ENCODE measurements at places on chromosomes 6 and 20. TPM values are rescaled to one million over a fixed set of nuclear protein-coding genes. Genes with fewer than 3 reads are reported as not detected.

DNA sequence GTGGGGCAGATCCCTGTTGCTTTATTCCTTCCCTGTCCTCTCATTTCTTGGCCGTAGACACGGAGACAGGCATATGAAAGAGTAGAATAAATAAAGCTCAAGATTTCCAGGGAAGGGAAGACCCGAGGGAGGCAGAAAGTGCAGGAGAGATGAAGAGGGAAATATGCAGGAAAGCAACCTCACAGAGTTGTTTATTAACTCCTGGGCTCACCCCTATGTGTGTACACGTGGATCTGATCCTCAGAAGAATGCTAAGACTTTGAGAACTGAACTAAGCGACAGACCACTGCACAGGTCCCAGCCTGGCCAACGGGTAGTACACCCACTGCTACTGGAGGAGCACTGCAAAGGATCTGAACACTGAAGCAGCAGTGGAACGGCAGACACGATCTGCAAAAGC, 156.2 kb downstream of the KIF16B start:
- H3K36me3 ChIP-seq: no peaks in the 10 kb centered on the region
- no peak for DNase-seq
- H3K27me3 ChIP-seq: no peaks in the 10 kb centered on the region
- peaks cover 9% of the 10 kb centered on the region for H3K4me1 ChIP-seq
- no peak overlapping the region for H3K27ac ChIP-seq

Gene SLC32A1
- total RNA-seq: not detected

Gene CST2
- not detected for total RNA-seq

GRCh38 chr6:5178806-5179205, 81.9 kb downstream of the LYRM4 start:
- H3K27ac ChIP-seq: no peak overlapping the region
- H3K4me1 ChIP-seq: peaks cover 9% of the 10 kb centered on the region
- H3K27me3 ChIP-seq: no peaks in the 10 kb centered on the region
- DNase-seq: no peak
- H3K4me3 ChIP-seq: no peak overlapping the region

GRCh38 chr6:56463443-56463842, 179.2 kb downstream of the DST start:
- no peak overlapping the region for H3K4me3 ChIP-seq
- DNase-seq: no peak
- H3K4me1 ChIP-seq: no peaks in the 10 kb centered on the region
- H3K27ac ChIP-seq: no peak overlapping the region
- peaks cover 84% of the 10 kb centered on the region for H3K36me3 ChIP-seq

Gene TTK
- total RNA-seq: not detected

GRCh38 chr6:21522143-21522747, 71.3 kb upstream of the SOX4 start:
- H3K27ac ChIP-seq: no peak overlapping the region
- no peak overlapping the region for H3K4me3 ChIP-seq
- H3K4me1 ChIP-seq: no peaks in the 10 kb centered on the region
- no peaks in the 10 kb centered on the region for H3K36me3 ChIP-seq
- no peak for DNase-seq

Gene LCA5
- total RNA-seq: 1.0 TPM

GRCh38 chr6:90266905-90267621, 29.6 kb downstream of the BACH2 start:
- H3K27me3 ChIP-seq: no peaks in the 10 kb centered on the region
- H3K36me3 ChIP-seq: no peaks in the 10 kb centered on the region
- no peak overlapping the region for H3K4me3 ChIP-seq

DNA sequence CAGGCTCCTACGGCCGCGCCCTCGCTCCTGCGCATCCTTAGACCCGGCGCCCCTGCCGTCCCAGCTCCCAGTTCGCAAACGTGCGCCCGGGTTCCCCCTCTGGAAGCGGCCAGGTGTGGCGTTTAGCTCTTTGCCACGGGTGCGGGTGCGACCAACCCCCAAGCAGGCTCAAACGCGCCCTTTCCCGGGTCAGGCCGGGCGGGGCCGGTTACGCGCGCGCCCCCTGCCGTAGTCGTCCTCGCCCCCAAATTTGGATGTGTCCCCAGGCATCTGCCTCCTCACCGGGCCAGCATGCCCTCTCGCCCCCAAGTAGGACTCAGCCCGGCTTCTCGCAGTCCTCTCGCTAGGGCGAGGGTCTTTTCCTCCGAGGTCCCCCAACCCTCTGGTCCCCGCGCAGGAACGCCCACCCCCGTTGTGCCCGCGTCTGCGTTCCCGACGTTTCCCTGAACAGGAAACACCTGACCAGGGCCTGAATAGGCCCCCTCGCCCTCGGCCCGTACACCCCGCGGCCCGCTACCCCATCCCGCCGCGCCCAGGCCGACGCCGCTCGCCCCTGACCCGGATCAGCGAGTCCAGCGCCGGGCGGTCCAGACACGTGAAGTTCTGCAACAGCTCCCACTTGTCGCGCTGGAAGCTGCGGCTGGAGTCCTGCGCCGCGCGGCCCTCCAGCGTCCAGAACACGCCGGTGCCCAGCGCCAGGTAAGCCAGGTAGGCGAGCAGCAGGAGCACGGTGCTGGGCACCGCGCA, 520 bp downstream of the KCNK17 start:
- H3K27ac ChIP-seq: no peak overlapping the region
- no peaks in the 10 kb centered on the region for H3K4me1 ChIP-seq
- no peaks in the 10 kb centered on the region for H3K36me3 ChIP-seq
- H3K27me3 ChIP-seq: peaks cover 13% of the 10 kb centered on the region

Gene NKAIN4
- not detected for total RNA-seq

DNA sequence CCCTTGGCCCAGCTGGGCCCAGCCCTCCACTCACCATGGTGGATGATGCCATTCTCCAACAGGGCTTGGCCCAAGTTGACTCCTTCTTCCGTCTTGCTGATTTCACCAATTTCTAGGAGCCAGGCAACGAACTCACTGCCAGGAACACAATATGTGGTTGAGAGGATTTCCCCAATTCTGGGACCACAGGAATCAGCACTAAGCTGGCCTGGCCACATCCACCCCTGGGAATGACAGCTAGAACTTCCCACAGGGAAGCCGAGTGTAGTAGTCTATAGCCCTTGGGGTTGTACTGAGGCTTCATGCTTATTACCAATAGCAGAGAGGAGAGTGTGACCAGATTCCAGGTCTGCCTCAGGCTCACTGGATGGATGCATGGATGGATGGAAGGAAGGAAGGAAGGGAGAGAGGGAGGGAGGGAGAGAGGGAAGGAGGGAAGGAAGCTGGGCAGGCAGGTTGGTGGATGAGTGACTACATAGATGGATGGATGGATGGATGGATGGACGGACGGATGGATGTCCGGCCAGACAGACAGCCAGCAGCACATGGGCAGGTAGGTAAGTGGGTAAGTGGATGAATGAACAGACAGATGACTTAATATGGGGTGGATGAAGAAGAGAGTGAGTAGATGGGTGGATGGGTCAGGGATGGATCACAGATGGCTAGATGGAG, 146.5 kb downstream of the PREX1 start:
- H3K4me1 ChIP-seq: peaks cover 44% of the 10 kb centered on the region
- no peak for DNase-seq
- no peak overlapping the region for H3K27ac ChIP-seq
- no peaks in the 10 kb centered on the region for H3K36me3 ChIP-seq
- H3K4me3 ChIP-seq: no peak overlapping the region

Gene ARG1
- total RNA-seq: 2.3 TPM

DNA sequence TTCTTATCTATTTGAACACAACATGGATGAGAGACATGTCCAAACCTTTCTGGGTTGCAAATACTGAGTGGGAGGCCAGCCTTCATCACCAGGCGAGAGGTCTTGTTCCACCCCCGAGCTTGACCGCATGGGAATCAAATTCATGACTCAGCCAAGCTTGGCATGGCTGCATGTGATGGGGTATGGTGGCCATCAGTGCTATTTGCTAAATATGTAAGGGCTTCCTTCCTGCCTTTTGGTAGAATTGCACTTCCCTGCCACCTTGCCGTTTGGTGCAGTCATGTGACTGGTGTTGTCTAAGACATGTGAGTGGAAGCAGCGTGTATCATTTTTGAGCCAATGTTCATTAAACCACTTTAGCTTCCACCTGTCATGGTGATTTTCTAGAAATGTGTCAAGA, 508.9 kb upstream of the SULF2 start:
- H3K4me1 ChIP-seq: no peaks in the 10 kb centered on the region
- DNase-seq: no peak

Gene MYL9
- 7.3 TPM for total RNA-seq

Gene ENTPD6
- total RNA-seq: 61.1 TPM

Gene NR2E1
- total RNA-seq: not detected

DNA sequence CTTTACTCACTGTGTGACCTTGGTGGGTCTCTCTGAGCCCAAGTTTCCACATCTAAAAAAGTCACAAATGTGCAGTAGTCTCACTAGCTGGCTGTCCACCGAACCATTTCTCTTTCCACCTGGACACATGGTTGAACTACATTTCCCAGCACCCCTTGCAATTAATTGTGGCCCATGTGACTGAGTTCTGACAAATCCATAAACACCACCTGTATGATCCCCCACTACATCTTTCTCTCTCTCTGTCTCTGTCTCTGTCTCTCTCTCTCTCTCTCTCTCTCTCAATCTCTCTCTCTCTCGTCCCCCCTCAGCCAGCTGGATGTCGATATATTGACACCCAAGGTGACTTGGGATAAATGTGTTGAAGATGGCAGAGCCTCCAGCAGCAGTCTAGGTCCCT, 42.8 kb downstream of the SNHG17 start:
- no peak overlapping the region for H3K27ac ChIP-seq
- H3K36me3 ChIP-seq: no peaks in the 10 kb centered on the region
- no peaks in the 10 kb centered on the region for H3K27me3 ChIP-seq
- H3K4me3 ChIP-seq: no peak overlapping the region
- DNase-seq: no peak

GRCh38 chr20:5511930-5512329, 195.2 kb upstream of the PROKR2 start:
- H3K4me1 ChIP-seq: no peaks in the 10 kb centered on the region
- H3K36me3 ChIP-seq: no peaks in the 10 kb centered on the region
- no peaks in the 10 kb centered on the region for H3K27me3 ChIP-seq
- DNase-seq: no peak
- H3K4me3 ChIP-seq: no peak overlapping the region
- no peak overlapping the region for H3K27ac ChIP-seq

Gene IFT52
- total RNA-seq: 3.4 TPM

DNA sequence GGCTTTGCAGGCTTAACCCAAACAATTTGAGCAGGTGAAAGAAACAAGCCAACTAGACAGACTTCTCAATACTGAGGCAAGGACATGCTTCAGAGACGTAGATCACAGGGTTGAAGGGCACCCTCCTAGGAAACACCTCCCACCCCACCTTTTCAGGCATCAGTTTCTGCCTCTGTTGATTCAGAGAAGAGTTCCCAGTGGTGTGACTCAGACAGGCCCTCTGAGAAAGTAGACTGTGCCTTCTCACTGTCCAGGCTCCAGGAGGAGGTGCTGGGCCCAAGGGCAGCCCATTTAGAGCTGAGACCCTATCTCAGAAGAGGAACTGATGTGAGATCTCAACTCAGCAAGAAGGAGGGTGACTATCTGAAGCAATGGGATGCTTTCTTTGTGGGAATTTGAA, 108.1 kb downstream of the FAM50B start:
- no peaks in the 10 kb centered on the region for H3K27me3 ChIP-seq
- H3K4me3 ChIP-seq: no peak overlapping the region
- no peaks in the 10 kb centered on the region for H3K4me1 ChIP-seq
- DNase-seq: no peak
- no peaks in the 10 kb centered on the region for H3K36me3 ChIP-seq

Gene SNX5
- 49.8 TPM for total RNA-seq

- H3K4me3 ChIP-seq: no peak overlapping the region
- no peak overlapping the region for H3K27ac ChIP-seq
- no peaks in the 10 kb centered on the region for H3K36me3 ChIP-seq
- DNase-seq: no peak
- H3K27me3 ChIP-seq: no peaks in the 10 kb centered on the region
These were observed 128.6 kb upstream of the BACH2 start for GRCh38 chr6:90425161-90425641.

DNA sequence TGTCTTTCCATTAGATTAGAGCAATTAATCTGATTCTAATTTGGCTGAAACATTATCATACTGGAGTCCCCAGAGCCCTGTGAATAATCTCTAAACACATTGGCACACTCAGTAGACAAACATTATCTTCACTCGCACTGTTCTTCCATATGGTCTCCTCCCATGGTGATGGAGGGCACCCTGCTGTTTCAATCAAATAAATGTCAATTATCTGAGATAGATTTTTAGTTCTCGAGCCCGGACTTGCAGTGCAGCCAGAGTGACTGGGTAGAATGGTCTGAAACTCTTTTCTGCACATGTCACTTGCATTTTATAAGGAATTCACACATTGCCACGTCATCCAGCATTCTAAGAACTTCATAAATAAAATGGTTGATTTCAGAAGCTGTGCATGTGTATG, 90.6 kb upstream of the MAP3K7 start:
- no peaks in the 10 kb centered on the region for H3K36me3 ChIP-seq
- DNase-seq: no peak
- no peak overlapping the region for H3K27ac ChIP-seq
- H3K4me1 ChIP-seq: no peaks in the 10 kb centered on the region
- H3K27me3 ChIP-seq: no peaks in the 10 kb centered on the region
- no peak overlapping the region for H3K4me3 ChIP-seq

- no peaks in the 10 kb centered on the region for H3K36me3 ChIP-seq
- no peak overlapping the region for H3K4me3 ChIP-seq
- H3K27ac ChIP-seq: no peak overlapping the region
These were observed 178.3 kb downstream of the THBS2 start for GRCh38 chr6:169075211-169075914.

Gene HLA-G
- total RNA-seq: not detected

- H3K4me1 ChIP-seq: peaks cover 23% of the 10 kb centered on the region
- H3K4me3 ChIP-seq: no peak overlapping the region
- no peaks in the 10 kb centered on the region for H3K36me3 ChIP-seq
- H3K27ac ChIP-seq: no peak overlapping the region
- H3K27me3 ChIP-seq: peaks cover 23% of the 10 kb centered on the region
These were observed 32.5 kb downstream of the ZC3H12D start for GRCh38 chr6:149452037-149452939.

Gene SLA2
- not detected for total RNA-seq

Gene GABRR1
- total RNA-seq: not detected

Gene MOG
- not detected for total RNA-seq

DNA sequence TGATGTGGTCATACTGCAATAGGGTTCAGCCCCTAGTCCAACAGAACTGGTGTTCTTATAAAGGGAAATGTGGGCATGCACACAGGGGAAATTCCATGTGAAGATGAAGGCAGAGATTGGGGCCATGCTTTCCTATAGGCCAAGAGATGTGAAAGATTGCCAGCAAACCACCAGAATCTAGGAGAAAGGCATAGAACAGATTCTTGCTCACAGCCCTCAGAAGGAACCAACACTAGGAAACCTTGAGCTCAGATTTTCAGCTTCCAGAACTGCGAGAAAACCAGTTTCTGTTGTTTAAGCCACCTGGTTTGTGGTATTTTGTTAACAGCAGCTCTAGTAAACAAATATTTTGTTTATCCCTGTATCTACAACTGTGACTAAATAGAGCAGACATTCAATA, 197.6 kb upstream of the CITED2 start:
- no peaks in the 10 kb centered on the region for H3K36me3 ChIP-seq
- H3K27me3 ChIP-seq: no peaks in the 10 kb centered on the region
- no peak overlapping the region for H3K4me3 ChIP-seq
- H3K4me1 ChIP-seq: no peaks in the 10 kb centered on the region
- no peak for DNase-seq

All from gastrocnemius medialis (tissue), 4 donors.